Adipocyte (in vitro differentiated cells): ENCODE measurements at places on chromosomes 2 and 18.

DNA sequence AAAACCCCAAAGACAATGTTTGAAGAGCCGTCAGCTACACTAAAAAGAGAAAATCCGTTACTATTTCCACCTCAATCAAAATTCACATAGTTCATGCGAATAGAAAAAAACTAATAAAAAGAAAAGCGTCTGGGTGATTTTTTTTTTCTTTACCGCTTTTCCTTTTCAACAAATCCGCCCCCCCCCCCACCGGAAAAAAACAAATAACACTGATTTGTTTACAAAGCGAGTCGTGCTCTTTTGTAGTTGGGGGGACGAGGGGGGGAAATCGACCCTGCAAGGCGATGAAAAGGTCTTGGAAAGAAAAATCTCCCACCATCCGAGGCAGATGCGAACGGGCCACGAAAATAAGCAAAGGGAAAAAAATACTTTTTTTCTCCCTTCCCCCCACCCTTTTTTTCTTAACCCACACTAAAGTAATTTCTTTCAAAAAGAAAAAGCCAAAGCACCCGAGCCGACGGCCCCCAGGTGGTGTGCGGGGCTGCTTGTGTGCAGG lies 638 bp downstream of the ZNF521 start:
- no peak for DNase-seq

GRCh38 chr2:10493075-10493633 lies 45.0 kb upstream of the ODC1 start:
- no peak for DNase-seq

GRCh38 chr2:29783666-29784065 lies 137.7 kb downstream of the ALK start:
- DNase-seq = no peak

DNA sequence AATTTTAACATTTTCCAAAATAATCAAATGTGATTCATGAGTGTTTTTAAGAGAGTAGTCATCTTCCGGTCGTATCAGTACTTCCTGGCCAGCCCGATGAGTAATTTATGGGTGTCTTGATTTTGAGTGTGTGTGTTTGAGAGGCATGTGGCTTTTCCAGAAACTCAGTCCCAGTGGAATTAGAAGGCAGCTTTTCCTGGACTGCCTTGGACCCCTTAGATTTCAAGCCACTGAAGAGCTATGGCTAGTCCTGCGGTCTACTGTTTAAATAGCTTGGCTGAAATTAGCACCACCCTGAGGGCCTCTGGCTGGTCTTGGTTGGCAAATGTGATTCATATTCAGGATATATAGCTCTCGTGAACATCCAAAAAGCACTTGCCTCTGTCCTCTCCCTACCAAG lies 59.4 kb downstream of the HK2 start:
- DNase-seq = peak; percentile 49

- DNase-seq = no peak
Observed at GRCh38 chr2:96616535-96616934, 21.6 kb downstream of the KANSL3 start.

- no peak for DNase-seq
Observed at GRCh38 chr2:30702694-30703093, 104.6 kb downstream of the CAPN13 start.
